ENCODE measurements at places on chromosomes 12 and 14.

- no peak overlapping the region for H3K27ac ChIP-seq
- DNase-seq: no peak
- H3K4me1 ChIP-seq: peaks cover 10% of the 10 kb centered on the region
- H3K27me3 ChIP-seq: peaks cover 18% of the 10 kb centered on the region
Measured at GRCh38 chr12:47903927-47904712, 674 bp downstream of the VDR start.

- H3K4me1 ChIP-seq: no peaks in the 10 kb centered on the region
- no peaks in the 10 kb centered on the region for H3K27me3 ChIP-seq
- no peak overlapping the region for H3K4me3 ChIP-seq
- no peak overlapping the region for H3K27ac ChIP-seq
Measured at GRCh38 chr12:43638806-43639205, 86.8 kb upstream of the ADAMTS20 start.

GRCh38 chr12:106227641-106228319, 20.0 kb downstream of the CKAP4 start:
- H3K36me3 ChIP-seq: no peaks in the 10 kb centered on the region
- H3K27ac ChIP-seq: no peak overlapping the region
- no peaks in the 10 kb centered on the region for H3K27me3 ChIP-seq
- H3K4me1 ChIP-seq: 0 out of 2 replicates have a peak, but pooled peaks cover 3% of the 10 kb centered on the region

GRCh38 chr12:123233505-123234308, 471 bp downstream of the MTRFR start:
- peak overlapping the region; percentile 90 for H3K27ac ChIP-seq
- H3K4me1 ChIP-seq: peaks cover 28% of the 10 kb centered on the region
- H3K4me3 ChIP-seq: peak overlapping the region; percentile 67
- H3K36me3 ChIP-seq: peaks cover 2% of the 10 kb centered on the region

GRCh38 chr12:123659996-123660727, 10.8 kb upstream of the TCTN2 start:
- DNase-seq: peak; percentile 47
- no peaks in the 10 kb centered on the region for H3K27me3 ChIP-seq
- H3K27ac ChIP-seq: no peak overlapping the region
- H3K4me1 ChIP-seq: no peaks in the 10 kb centered on the region

Data from Panc1 (cell line).